ENCODE measurements at places on chromosomes 5 and 9.

- peak; percentile 13 for DNase-seq
These were observed 80.0 kb upstream of the TUT7 start for GRCh38 chr9:86434039-86434726.

- no peak for DNase-seq
These were observed 43.4 kb downstream of the PPP1R2B start for GRCh38 chr5:156893517-156893916.

DNA sequence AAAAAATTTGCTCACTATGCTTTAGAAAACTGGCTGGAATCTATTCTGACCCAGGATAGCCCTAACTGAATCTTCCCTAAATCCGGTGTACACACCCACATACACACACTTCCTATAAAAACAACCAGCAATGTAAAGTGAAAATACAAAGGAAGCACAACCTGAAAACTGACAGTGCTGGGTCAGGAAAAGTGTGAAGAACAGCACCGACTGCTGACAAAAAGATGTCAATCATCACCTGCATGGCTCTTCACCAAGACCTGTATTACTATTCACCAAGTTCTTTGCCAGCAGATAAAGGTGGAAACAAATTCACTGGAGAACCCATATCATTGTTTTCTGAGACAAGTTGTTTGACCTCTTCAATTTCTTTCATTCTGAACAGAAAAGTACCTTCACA lies 293.8 kb upstream of the GRAMD2B start:
- no peak for DNase-seq

DNA sequence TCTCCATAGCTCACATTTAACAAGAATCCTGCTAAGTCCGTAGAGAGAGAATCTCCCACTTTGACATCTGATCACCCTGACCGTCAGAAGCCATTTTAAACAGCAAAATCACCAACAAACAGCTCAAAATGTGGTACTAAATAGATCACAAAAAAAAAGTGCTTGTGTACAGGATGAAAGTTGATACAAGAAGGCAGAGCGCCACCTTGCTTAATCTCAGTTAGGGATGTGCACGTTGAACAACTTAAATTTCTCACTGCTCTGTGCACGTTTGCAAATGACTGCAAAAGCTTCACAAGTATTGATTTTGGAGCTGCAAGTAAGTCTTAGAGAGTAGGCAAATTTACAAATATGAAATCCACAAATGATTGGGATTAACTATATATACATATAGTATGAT lies 63.1 kb upstream of the NREP start:
- no peak for DNase-seq

GRCh38 chr5:145554399-145554798 lies 280.7 kb downstream of the PRELID2 start:
- no peak for DNase-seq

DNA sequence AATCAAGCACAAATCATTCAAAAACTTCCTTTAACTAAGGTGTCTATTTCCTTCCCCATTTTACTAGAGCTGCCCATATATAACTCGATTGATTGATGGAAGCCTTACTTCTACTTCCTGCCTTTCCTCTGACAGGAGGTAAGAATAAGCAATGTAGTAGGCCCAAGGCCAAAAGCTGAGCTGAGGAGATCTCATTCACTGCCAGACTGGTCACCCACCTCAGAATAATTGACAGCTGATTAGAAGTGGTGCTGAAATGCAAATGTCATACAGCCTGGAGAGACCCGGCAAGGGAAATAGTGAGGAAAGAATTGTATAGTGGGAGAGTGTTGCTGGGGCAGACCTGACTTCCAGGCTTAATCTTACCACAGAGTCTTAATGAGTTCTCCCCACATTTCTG lies 239.9 kb downstream of the SAXO1 start:
- DNase-seq: no peak

DNA sequence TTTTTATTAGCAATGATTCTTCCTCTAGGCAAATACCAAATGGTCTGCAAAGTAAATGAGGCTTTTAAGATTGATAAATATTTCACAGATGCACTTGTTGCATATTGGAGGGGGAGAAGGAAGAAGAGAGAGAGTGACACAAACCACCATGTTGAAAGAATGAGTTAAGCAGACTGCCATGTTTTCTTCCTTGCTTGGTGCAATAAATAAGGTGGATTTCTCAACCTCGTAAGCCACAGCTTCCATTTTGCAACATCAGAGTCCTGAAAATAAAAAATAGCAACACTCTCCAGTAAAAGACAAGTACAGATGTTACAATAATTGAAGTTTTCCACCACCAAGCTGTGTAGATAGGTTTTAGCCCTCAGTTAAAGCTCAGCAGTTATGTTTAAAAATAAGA lies 202.9 kb downstream of the SGCD start:
- no peak for DNase-seq

GRCh38 chr5:90365328-90365727 lies 44.2 kb downstream of the CETN3 start:
- no peak for DNase-seq

DNA sequence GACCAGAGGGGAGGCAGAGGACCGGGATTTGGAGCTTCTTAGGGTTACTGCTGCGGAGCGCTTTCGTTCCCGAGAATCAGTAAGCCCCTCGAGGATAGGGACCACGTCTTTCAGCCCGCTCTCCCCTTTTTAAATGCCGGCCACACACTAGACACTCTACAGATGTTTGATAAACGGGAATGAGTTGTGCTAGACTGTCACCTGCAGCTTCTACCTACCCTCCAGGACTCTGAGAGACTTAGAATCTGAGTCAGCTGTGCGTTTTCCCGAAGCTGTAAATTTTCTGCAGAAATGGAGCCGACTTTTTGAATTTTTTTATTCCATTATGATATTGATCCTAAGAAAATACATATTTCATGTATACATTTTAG lies 670 bp downstream of the CCDC171 start:
- no peak for DNase-seq

- no peak for DNase-seq
These were observed 397.1 kb upstream of the RORB start for GRCh38 chr9:74100042-74100441.

GRCh38 chr5:170425731-170426130 lies 36.6 kb upstream of the KCNMB1 start:
- DNase-seq: no peak

DNA sequence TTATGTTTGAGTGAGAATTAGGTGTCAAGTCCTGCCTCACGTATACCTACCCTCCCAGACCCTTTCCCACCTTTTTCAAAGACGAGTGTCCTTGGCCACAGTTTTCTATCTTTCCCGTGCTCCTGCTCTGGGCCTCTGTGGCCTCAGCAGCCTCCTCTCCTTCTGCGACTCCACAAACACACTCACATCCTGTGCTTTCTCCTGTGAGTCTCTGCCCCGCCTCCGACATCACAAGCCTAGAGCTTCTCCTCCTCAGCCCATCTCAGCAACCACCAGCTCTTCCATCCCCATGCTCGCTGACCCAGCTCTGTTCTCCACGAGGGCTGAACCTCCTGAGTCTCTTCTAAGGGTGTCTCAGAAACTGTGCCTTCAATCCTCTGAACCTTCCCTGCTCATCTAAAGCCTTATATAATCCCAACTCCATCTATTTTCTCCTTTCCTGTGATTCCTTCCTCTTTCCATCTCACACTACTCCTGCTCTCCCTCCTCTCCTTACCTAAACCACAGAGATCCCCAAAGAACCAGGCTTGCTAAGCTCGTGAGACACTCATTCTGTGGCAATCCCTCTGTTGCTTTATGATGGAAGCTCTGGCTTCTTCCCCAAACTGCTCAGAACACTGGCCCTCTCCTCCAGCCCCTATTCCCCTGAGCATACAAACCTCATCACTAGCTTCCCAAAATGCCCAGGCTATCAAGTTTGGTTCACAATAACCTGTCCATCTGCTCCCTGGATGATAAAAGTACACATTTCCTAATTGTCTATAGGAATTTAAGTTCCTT lies 55.2 kb downstream of the RASEF start:
- DNase-seq: no peak

DNA sequence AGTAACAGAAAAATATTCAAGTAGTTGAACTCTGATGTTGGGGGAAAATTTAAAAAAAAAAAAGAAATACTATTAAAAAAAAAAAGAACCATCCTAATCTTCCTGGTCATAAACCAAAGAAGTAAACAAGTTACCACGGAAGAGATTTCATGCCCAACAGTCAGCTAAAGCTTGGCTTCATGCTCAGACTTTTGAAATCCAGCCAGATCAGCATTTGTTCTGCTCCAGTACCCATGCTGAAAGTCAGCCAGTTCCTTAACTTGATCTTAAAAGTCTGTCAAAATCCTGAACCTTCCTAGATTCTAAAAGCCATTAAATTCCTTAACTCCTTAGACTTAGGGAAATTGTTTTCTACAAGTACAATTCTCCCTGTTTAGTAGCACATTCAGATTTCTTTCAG lies 908.7 kb upstream of the CDH9 start:
- no peak for DNase-seq

DNA sequence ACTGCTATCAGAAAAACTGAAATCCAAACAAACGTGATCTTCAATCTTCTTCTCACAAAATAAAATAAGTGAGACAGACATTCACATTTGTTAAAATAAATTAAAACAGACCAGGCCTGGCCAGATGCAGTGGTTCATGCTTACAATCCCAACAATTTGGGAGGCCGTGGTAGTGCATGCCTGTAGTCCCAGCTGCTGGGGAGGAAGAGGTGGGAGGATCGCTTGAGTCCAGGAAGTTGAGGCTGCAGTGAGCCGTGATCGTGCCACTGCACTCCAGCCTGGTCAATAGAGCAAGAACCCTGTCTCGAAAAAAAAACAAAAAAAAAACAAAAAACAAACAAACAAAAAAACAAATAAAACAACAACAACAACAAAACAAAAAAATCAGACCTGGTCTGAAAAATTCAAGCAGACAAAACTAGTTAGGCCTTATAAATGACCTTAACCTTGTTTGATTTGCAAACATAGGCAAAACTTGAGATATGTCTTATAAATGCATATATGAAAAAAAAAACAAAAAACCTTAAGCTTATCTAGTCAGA lies 10.8 kb downstream of the MAPKAP1 start:
- DNase-seq: no peak

- DNase-seq: no peak
These were observed 80.5 kb upstream of the EPB41L4B start for GRCh38 chr9:109401169-109401989.

DNA sequence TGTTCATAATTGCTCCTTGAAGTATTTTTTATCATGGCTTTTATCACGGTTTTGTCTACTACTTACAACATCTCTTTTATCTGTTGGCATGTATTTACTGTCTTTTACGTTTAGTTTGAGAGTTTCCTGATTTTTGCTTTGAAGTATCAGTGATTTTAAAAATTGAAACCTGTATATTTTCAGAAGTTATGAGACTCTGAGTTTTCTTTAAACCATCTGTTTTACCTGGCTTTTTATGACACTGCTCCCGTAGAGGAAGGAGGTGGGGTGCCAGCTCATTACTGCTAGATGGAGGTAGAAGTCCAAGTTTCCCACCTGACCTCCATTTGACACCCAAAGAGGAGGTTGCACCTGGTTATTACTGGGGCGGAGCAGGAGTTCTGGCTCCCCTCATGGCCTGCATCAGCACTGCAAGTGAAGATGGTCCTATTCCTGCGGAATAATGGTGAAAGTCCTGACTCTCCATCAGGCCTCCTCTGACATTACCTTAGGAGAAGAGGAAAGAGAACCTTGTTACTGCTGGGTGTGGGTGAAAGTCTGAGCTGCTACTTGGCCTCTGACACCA lies 10.0 kb upstream of the ZNF131 start:
- peak; percentile 11 for DNase-seq

DNA sequence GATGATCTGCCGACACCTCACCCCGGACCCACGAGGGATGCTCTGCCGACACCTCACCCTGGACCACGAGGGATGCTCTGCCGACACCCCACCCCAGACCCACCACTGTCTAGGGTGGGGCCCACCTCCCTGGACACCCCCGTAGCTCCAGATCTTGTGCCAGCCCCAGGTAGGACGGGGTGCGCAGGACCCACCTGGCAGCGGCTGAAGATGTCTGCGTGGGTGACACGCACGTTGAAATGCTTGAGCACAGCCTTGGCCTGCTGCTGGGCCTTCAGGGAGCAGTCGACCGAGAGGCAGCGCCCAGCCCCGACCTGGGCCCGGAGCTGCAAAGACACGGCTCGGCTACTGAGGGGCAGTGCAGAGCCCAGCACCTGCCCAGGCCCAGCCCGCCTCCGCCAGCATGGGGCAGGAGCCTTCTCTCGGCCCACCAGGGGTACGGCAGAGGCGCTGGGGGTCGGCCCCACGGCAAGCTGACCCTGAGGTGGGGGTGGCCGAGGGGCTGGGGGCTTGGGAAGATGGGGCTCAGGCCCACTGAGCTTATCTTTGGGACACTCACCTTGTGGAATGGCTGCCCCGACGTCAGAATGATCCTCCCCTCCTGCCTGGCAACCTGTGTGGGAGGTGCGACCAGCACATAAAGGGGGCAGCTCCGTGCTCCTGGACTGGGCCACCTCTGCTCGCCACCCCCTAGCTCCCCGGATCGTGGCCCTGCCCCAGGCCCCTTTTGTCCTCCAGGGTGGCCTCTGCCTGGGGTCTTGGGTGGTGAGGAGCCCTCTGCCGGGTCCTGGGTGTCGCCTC lies 21.7 kb upstream of the NRARP start:
- no peak for DNase-seq

GRCh38 chr9:34579104-34579807 lies 10.3 kb downstream of the CNTFR start:
- no peak for DNase-seq

GRCh38 chr5:178201221-178201926 lies 3.0 kb upstream of the HNRNPAB start:
- DNase-seq: no peak

DNA sequence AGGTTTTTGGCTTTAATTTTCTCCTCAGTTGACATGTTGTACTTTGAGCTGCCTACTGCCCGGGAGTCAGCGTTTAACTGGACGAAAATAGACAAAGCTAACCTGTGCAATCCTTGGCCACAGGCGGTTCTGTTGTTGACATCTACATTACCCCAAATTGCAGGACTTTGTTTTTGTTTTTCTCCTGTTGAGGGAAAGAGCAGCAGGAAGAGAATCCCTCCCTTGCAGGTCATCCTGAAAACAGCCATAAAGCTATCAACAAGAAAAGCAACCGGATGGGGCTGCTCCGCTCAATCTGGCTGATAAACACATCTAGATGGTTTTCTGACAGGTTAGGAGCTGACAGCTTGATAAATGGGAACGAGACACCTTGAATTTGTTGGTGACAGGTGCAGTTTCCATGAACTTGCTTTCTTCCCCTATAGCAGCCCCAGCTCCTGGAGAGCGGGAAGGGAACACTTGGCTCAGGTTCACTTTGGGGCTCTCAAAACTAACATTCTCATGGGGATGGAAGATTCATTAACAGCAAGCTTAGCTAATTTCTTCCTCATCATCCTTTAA lies 331.5 kb downstream of the SLIT3 start:
- DNase-seq: no peak

- no peak for DNase-seq
These were observed 375.5 kb downstream of the PDE4D start for GRCh38 chr5:59517926-59518585.

DNA sequence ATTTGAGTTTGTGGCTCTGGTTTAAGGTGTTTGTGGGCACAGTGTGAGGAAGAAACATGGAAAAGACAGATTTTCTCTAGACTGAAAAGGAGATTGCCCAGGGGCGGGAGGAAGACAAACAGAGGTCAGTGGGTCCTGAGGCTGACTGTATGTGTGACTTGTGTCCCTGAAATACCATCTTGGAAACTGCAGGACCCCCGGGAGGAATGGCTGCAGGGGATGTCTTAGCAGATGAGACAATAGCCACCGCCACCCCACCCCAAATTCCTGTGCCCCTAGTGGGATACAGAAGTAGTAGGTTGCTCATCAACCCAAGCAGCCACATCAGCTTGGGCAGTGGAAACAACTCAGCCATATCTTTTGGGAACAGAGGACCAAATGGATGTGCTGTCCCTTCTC lies 1.7 kb upstream of the PSAT1 start:
- DNase-seq: no peak
